ENCODE measurements at places on chromosomes 4 and X.

- DNase-seq: no peak
Observed at GRCh38 chr4:74202062-74202586, 44.2 kb downstream of the MTHFD2L start.

DNA sequence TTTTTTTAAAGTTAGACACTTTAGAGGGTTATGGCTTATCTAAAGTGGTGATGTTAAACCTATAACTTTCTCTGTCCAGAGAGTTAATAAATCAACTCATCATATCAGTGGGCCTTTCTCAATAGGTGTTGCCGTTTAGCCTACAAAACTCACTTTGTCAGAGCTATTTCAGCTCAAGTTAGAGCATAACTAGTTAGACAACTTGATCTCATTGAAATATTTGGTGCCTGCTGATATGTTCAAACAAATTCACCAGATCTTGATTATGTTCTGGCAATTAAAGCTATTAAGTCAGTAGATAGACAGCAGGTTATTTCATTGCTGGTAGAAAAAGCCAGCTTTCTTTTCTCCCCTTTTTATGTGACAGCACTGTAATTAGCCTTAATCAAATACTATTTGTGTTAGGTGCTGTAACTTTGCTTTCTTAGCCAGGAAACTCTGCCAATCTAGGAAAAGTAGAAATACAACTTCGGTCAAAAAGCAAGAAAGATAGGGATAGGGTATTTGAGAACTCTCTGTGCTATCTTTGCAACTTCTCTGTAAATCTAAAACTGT, 191.8 kb downstream of the MAML3 start:
- no peak for DNase-seq

DNA sequence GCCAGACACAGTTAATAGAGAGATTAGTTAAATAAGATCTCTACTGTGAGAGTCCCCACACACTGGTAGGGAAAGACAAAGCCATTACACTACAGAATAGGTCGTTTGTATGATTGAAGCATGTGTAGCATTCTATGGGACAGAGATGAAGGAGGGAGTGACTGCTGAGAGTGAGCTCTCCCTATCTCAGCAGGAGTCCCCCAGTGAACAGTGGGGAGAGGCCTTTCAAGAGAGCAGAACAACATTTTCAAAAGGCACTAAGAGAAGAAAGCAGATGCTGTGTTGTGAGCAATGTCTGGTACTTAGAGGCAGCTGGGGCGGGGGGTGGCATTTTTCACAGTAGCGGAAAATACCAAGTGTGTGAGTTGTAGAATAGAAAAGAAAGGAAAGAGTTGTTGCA, 413.6 kb downstream of the AFF2 start:
- no peak for DNase-seq

GRCh38 chrX:152641996-152642395, 4.3 kb downstream of the GABRQ start:
- DNase-seq: no peak

- peak; percentile 66 for DNase-seq
Observed at GRCh38 chrX:45479196-45479834, 278.6 kb upstream of the DIPK2B start.

GRCh38 chr4:94571715-94572114, 120.0 kb downstream of the PDLIM5 start:
- DNase-seq: no peak

DNA sequence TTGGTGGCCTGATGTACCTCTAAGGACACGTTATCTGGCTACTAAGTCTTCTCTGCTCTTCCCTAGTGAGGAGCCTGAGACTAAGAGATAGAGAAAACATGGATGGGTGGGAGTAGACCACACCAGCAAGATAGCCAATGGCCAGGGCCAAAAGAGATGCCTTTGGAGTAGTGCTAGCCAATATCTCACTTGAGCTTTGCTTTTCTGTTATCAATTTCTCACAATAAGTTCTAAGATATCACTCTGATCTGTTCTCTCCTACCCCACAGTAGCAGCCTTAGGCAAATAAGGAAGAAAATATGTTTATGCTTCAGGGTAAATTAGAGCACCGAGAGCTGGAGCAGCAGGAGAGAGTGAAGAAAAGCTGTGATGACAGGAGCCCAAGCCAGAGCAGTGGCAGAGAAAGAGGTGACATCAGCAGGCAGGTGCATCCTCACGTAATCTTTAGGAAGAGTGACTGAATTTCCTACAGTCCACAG, 343.9 kb upstream of the NOCT start:
- DNase-seq: no peak

DNA sequence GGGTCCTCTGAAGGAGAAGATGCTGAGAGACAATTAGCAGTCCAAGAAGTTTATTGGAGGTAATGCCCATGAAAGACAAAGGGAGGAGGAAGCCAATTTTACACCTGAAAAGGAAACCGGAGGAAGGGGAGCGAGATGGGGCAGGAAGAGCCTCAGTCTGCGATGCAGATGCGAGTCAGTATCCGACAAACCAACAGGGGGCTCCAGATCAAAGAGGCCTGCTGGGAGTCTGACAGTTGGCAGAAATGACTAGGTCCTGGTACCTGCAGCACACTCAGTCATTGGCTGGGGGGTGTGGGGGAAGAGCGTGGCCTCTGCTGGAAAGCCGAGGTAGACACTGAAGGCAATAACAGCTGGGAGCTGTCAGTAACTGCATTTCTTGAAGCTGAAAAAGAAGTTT, 231.1 kb upstream of the CENPE start:
- DNase-seq: no peak

GRCh38 chrX:154714925-154715324, 36.0 kb downstream of the GAB3 start:
- DNase-seq: peak; percentile 21

- no peak for DNase-seq
Observed at GRCh38 chr4:169898095-169898494, 128.1 kb downstream of the MFAP3L start.

DNA sequence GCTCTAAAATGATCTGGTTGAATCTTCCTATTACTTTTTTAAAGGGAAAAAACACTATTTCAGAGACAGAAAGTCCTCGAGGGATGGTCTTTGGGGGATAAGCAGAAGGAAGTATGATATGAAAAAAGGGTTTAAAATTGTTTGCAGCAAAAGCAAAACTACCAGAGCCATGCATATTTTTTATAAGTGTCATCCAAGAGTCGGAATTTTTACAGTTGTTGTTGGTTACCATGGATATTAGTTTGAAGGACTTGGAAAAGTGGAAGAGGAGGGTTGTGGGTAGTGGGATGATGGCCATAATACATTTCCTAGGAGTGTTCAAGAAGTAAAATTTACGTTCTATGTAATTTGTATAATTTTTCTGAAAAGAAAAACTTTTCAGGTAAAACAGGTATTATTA, 134.4 kb downstream of the PCDH7 start:
- DNase-seq: no peak

GRCh38 chr4:73055241-73055897, 14.1 kb downstream of the COX18 start:
- DNase-seq: no peak

DNA sequence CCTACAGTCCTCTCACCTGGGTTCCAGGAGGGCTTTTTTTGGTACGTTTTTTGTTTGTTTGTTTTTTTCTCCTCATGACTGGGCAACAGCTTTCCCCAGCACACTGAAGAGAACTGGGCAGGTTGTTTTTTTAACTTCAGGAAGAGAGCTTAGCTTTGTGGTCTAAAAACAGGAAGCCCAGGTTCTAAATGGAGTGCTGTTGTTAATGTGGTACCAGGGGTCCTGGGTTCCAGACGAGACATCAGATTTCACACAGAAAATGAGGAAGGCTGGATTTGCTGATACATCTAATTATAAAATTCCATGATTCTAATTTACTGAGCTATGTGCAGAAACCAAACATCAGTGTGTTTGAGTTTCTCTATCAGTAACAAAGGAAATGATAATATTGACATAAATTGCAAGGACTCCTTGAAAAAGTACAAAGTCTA, 4.2 kb downstream of the MYOZ2 start:
- DNase-seq: no peak

DNA sequence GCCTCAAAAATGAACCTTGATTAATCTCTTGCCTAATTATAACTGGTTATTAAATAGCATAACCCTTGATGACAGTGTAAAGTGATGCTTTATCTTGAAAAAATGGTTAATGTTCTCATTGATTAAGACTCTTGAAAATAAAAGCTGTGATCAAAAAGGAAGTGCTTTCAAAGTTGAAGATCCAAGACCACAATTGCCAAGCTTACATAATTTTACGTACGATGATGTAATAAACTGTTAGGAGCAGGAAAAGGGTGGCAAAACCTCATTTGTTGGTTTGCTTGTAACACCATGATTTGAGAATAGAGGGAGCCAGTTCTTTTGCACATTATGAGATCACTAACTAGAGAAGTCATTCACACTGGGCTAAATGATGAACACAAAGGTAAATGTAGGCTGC, 322.2 kb downstream of the ADGRL3 start:
- no peak for DNase-seq

DNA sequence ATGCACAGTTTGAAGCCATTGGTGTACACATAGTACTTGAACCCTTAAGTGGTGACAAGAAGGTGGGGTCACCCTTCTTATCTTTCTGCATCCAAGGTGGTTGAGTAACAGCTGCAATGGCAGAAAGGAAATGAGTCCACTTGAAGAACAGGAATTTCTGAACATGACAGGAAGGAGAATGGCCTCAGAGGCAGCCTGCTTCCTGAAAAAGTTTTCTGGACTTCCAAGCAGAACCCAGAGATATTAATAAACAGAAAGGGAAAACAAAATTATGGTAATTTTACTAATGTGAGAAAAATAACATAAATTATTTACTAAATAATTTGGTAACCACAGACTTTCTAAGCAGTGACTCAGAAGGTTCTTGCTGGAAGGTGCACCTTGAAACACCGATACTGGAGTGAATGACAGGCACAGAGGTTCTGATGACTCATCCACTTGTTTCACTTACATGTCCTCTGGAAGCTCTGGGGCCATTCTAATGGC, 119.9 kb upstream of the HS3ST1 start:
- DNase-seq: peak; percentile 44

DNA sequence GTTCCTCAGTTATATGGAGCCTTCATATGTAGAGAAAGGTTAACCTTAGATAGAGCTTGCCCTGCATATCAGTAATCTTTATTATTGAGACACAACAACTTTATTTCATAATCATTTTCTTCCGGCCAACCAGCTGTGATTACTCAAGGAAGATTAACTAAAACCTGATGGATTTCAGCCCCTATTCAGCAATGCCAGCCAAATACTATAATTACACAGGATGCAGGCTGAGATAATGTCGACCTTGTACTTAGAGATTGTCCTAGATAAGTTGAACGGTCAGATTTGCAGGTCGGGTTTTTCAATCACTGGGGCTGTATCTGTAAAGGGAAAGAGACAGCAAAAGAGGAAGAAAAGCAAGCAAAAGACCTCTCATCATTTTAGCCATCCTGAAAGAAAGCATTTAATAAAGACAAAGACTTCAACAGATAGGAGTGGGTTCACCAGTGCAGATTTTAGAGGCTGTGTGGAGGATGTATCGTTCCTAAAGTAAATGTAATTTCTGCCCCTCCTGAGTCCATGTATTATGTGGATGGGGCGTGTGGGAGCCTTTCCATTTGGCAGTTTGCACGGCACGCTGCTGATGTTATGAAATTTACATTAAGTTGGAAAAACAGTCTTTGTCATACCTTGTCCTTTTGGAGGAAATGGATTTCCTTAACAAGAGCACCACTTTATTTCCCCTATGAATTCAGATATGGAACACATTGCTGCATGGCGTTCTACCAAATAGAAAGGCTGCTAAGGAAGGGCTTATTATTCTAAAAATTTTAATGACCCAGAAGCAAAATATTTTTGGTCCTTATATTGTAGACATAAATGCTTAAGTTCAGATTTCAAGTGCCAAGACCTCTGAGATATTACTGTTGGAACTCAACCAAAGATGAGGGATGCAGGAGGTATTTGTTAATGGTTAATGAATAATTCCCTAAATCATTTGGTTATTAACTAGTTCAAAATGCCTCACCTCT, 496.7 kb downstream of the SPRY1 start:
- no peak for DNase-seq

GRCh38 chrX:70444946-70445656, 466 bp downstream of the DLG3 start:
- DNase-seq: no peak

DNA sequence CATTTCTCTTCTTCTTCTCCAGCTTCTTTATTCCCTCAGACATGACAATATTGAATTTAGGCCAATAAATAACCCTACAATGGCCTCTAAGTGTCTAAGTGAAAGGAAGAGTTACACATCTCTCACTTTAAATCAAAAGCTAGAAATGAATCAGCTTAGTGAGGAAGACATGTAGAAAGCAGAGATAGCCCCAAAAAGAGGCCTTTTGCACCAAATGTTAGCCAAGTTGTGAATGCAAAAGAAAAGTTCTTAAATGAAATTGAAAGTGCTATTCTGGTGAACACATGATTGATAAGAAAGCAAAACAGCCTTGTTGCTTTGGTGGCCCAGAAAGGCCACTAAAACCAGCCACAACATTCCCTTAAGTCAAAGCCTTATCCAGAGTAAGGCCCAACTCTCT, 146.2 kb upstream of the HHIP start:
- no peak for DNase-seq

DNA sequence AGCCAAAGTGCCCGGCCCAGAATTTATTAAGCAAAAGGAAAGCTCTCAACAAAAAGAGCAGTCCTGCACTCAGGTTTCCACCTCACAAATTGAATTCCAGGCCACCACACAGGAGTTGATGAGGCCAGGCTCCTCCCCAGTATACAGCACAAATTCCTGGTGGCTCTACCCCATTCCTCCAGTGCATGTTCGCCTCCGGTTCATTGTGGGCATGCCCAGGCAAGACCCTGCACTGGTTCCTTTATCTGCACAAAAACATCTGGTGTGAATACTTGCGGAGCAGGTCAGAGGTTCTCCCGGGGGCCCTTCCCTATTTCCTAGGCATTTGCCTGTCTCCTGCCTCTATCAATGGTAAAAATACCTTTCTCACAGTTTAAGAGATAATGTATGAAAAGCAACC, 195.2 kb upstream of the ANXA10 start:
- DNase-seq: no peak

GRCh38 chrX:45524296-45524695, 323.6 kb upstream of the DIPK2B start:
- DNase-seq: no peak

- DNase-seq: no peak
Observed at GRCh38 chr4:183855323-183856190, 49.5 kb upstream of the STOX2 start.

DNA sequence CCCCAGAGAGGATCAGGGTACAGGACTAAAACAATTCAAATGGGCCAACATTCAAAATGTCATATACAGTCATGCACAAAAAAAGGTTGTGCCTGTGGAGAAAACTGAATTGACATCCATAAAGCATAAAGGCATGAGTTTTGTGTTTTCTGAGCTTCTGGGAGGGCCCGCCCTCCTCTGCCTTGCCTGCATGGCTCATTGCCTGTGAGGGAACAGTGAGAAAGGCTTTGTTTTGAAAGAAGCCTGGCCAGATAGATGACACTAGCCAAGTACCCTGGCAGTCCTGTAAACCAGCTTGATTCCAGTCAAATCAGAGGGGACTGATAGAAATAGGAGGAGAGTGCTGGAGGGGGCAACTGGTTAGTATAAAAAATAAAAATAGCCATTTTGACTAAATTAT, 194.3 kb downstream of the KIT start:
- no peak for DNase-seq

GRCh38 chr4:105145903-105146275, 787 bp upstream of the TET2 start:
- no peak for DNase-seq

GRCh38 chr4:23135792-23136645, 443.3 kb downstream of the GBA3 start:
- DNase-seq: no peak
